ENCODE measurements at places on chromosomes 12 and 14. TPM values are rescaled to one million over a fixed set of nuclear protein-coding genes. Genes with fewer than 3 reads are reported as not detected.

The GALNT8 gene
- total RNA-seq: under 0.01 TPM

The DDX55 gene
- total RNA-seq: 14.6 TPM

The OR6C75 gene
- not detected for total RNA-seq

The TMEM229B gene
- total RNA-seq: not detected

The CCNB1IP1 gene
- 116 TPM for total RNA-seq

The VSX2 gene
- not detected for total RNA-seq

The GPR84 gene
- 0.13 TPM for total RNA-seq

The LACRT gene
- not detected for total RNA-seq

The ORMDL2 gene
- 14.6 TPM for total RNA-seq

The FSCB gene
- not detected for total RNA-seq

The TSPAN11 gene
- total RNA-seq: 11.8 TPM

The C1R gene
- 966 TPM for total RNA-seq

The SUOX gene
- total RNA-seq: 11.4 TPM

The RTN1 gene
- total RNA-seq: 2.6 TPM

The GLI1 gene
- 2.7 TPM for total RNA-seq

The GZMB gene
- not detected for total RNA-seq

The TSHR gene
- total RNA-seq: not detected

The TAS2R9 gene
- not detected for total RNA-seq

The RNASE1 gene
- total RNA-seq: 1.7 TPM

The SLCO1B3 gene
- not detected for total RNA-seq

The ART4 gene
- total RNA-seq: not detected

The CLEC6A gene
- not detected for total RNA-seq

The E2F7 gene
- 10.3 TPM for total RNA-seq

The PRIM1 gene
- 13.6 TPM for total RNA-seq

The NKX2-1 gene
- 0.48 TPM for total RNA-seq

The VDR gene
- total RNA-seq: 3.7 TPM

The DTX3 gene
- total RNA-seq: 22.9 TPM

The SPIC gene
- total RNA-seq: not detected

The IL23A gene
- total RNA-seq: 0.56 TPM

The DEPDC4 gene
- 6.9 TPM for total RNA-seq
